ENCODE measurements at places on chromosomes 12 and 14.

DNA sequence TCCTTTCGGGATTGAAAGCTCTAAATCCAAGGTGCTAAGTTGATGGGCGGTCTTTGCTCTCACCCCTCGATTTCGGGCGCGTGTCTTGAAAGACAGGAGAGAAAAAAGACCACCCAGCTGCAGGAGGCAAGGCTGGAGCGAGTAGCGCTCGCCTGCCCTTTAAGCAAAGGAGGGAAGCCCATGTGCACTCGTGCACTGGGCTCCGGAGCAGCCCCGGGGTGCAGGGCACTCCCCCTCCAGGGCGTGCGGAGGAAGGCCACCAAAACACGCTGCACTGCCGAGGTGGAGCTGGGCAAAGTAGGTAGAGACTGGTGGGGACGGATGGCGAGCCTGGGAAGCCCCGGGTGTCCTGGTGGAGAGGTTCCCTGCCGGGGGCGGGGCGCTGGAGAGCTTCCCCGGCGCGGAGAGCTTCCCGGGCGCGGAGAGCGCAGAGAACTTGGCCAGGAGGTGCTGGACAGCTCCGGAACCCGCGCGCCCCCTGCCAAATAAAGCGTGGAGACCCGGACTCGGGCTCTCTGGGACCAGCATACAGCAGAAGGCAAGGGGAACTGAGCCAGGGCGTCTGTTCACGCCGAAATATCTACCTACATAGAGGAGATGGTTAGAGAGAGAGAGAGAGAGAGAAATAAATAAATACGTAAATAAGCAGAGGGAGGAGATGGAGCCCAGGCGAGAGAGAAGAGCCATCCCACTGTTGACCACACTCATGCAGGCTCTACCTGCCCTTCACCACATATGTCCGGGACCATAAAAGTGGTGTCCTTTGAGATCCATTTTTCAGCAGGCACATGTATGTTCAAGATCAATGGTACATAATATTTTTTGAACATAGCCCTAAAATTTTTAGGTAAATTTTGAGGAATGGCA lies 662 bp upstream of the NELL2 start:
- peak; percentile 16 for DNase-seq

- no peak for DNase-seq
These were observed 26.9 kb upstream of the PYGL start for GRCh38 chr14:50970886-50971781.

GRCh38 chr12:3571724-3572123 lies 80.7 kb downstream of the PRMT8 start:
- DNase-seq: no peak

DNA sequence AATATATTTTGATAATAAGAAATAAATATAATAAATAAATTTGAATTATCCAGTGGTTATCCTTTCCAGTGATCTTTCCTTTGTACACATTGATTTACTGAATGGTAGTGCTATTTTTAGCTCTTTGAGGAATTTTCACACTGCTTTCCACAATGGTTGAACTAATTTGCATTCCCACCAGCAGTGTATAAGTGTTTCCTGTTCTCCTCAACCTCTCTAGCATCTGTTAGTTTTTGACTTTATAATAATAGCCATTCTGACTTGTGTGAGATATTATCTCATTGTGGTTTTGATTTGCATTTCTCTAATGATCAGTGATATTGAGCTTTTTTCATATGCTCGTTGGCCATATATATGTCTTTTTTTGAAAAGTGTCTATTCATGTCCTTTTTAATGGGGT lies 333.7 kb downstream of the RAD51B start:
- DNase-seq: no peak

Measured in Ammon's horn (tissue), 1 donor.